ENCODE measurements at places on chromosomes 2 and 18. TPM values are rescaled to one million over a fixed set of nuclear protein-coding genes. Genes with fewer than 3 reads are reported as not detected.

The C2orf66 gene
- 1.0 TPM for total RNA-seq

The UPP2 gene
- not detected for total RNA-seq

The TMEM182 gene
- 12.8 TPM for total RNA-seq

- DNase-seq, result no peak
Measured at GRCh38 chr18:79819968-79820351, 22.2 kb downstream of the KCNG2 start.

DNA sequence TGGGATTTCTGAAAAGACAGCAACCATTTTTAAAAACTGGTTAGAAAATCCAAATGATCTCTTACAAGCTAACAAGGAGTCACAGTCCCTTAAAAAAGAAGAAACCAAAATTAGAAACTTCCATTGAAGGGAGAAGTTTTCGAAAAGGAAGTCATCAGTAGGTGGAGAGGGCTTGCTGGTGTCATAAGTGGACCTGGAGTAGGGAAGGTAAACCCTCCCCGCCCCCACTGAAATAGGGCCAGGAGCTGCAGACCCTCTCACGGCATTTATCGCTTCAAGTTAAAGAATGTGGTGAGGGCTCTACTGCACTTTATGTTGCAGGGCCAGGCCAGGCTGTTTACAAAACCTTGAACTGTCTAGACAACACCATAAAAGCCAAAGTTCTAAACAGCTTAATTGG is 2.9 kb downstream of the HOXD11 start:
- no peak for DNase-seq

GRCh38 chr2:65582364-65582763 is 150.0 kb upstream of the SPRED2 start:
- no peak for DNase-seq

DNA sequence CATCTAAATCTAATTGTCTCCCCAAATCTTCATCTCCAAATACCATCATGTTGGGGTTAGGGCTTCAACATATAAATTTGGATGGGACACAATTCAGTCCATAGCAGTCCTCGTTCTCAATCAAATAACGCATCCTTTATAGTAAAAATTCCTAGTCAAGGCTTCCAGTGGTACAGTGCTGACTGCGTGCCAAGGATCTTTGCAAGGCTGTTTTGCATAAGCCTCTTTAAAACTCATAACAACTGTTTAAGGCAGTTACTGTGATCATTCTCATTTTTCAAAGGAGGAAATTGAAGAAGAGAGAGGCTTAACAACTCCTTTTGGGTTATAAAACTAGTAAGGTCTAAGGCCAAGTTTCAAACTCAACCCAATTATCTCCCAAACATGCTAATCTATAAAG is 666.9 kb downstream of the NYAP2 start:
- DNase-seq, result no peak

DNA sequence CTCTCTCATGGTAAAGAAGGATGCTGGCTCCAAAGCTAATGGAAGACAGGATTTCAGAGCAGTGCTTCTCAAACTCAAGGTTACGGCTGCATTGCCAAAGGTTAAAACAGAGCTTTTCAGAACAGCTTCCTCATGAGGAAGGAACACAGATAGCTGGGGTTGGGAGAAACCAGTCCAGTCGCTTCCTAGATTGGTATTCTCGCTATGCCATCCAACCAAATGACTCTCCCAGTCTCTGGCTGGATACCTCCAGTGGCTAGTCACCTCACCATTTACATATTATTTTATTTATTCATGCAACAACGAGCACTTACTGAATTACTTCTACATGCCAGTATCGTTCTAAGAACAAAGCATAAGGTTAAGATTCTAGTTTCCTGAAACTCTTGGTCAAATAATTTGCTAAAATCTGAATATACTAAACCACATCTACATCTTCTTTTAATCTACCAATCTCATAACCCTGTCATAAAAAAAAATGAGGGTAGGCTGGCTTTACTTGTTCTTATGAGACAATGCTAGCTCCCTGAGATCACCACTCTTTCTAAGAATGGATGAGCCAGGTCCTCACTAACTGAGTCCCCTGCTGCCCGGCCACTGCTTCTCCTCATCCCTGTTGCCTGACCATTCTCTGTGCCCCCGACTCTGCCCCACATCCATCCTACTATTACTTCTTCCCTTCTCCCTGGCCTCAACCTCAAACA is 20.4 kb downstream of the KDSR start:
- no peak for DNase-seq

GRCh38 chr2:155363349-155363888 is 664.9 kb downstream of the KCNJ3 start:
- DNase-seq, result no peak

- no peak for DNase-seq
Measured at GRCh38 chr2:144099780-144100377, 420.0 kb downstream of the ZEB2 start.

DNA sequence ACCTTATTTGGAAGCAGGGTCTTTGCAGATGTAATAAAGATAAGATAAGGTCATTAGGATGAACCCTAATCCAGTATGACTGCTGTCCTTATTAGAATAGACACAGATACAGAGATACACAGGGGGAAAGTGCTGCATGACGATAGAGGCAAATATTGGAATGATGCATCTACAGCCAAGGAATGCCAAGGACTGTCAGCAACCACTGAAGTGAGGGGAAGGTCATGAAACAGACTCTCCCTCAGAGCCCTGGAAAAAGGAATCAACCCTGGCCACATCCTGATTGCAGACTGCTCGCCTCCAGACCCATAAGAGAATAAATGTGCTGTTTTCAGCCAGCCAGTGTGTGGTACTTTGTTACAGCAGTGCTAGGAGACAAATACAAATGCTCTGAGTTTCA is 14.8 kb downstream of the TMEM237 start:
- no peak for DNase-seq

GRCh38 chr2:46371854-46372253 is 74.6 kb downstream of the EPAS1 start:
- DNase-seq, result no peak
